ENCODE measurements at places on chromosomes 13 and 19.

- DNase-seq, result no peak
These were observed 21.6 kb downstream of the LSM14A start for GRCh38 chr19:34193876-34194275.

DNA sequence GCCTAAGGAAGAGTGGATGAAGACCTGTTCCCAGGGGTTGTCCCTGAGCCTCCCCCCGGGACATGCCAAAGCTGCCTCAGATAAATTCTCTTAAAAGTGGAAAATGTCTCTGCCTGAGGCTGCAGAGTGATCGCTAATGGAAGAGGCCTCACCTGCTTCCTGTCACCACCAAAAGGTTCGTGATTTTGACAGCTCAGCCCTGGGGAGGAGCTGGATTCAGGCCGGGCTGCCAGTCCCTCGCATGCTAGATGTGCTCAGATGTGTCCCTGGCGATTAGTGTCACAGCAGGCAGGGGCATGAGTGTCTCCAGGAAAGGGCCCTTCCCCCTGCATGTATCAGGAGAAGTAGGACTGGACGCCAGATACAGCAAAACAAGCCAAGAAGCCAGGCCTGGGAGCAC is 626.5 kb downstream of the UQCRFS1 start:
- DNase-seq, result no peak

GRCh38 chr19:31057476-31057875 is 291.8 kb downstream of the TSHZ3 start:
- DNase-seq, result no peak

GRCh38 chr19:6271721-6272410 is 7.9 kb downstream of the MLLT1 start:
- DNase-seq, result no peak

DNA sequence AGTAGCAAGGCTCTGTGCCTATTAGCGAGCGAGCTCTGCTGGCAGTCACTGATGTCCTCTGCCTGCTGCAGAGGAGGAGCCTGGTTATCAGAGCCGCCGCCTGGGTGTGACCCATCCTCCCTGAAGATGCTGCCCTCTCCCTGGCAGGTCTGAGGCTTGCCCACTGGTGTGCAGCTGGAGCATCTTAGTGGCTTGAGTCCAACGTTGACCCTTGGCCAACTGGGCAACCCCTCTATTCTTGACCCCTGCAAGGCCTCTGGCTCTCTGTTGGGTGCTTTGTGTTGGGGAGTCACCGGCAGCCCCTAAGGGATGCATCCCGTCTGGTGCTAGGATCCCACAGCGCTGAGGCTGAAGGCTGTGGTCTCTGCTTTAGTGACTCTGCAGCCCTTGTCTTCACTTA is 277.9 kb upstream of the SOX1 start:
- DNase-seq, result no peak

- DNase-seq, result no peak
These were observed 122.3 kb upstream of the GPC6 start for GRCh38 chr13:93104270-93104669.

DNA sequence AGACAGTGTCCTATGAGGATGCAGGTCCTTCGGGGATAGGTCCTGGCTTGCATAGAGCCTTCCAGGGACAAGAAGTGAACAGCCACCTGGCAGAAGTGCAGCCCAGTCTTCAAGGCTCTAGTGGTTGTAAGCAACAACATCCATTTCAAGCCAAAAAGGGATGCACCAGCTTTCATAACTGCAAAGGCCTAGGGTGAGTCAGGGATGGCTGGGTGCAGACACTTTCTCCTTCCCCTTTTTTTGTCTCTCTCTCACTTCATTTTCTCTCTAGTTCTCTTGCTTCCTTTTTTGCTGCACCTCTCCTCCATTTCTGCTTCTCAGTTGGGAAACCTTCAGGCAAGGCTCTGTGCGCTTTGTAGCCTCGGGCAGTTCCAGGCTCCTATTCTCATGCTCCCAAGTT is 196.2 kb upstream of the ZNF536 start:
- DNase-seq, result no peak

DNA sequence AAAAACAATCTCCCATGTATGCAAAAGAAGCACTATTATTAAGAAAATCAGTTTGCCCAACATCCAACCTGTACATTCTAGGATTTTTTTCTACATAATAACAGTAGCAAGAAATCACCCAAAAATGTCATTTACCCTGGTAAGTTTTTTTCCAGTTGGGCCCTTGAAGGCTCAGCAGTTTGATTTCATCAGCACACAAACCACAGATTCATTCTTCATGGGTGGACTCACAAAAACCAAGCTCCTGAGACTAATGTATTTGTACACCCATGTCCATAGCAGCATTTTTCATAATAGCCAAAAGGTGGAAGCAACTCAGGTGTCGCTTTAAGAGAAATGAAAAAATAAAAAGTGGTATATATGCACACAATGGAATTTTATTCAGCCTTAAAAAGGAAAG is 210.1 kb downstream of the TBC1D4 start:
- DNase-seq, result no peak

- DNase-seq, result peak; percentile 55
These were observed 492 bp downstream of the TMEM147 start for GRCh38 chr19:35545855-35546381.

DNA sequence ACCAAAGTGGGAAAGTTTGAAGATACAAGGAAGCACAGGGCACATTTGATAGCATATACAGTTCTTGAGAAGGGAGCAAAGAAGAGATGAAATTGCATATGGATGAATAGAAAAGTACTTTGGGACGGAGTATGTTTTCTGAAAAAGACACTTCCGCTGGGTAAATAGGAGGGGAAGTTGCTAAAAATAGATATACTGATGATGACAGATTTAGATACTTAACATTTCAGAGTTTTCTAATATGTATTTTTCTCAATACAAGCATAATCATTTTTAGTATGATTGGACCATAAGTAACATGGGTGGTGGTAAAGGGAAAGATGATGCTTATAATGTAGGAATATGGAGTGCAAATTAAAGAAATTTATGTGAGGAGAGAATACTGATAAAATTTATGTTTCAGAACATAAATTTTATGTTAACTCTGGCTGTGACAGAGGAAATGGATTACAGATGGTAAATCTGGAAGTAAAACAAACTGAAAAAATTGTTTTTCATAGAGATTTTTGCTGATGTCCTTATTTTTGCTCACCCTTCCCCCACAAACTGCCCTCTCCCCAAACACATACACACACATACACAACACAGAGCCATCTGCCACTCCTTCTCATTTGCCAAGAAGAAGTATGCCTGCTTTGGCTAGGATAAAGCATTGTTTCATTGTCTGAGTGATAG is 583.9 kb upstream of the MIR17HG start:
- DNase-seq, result no peak

DNA sequence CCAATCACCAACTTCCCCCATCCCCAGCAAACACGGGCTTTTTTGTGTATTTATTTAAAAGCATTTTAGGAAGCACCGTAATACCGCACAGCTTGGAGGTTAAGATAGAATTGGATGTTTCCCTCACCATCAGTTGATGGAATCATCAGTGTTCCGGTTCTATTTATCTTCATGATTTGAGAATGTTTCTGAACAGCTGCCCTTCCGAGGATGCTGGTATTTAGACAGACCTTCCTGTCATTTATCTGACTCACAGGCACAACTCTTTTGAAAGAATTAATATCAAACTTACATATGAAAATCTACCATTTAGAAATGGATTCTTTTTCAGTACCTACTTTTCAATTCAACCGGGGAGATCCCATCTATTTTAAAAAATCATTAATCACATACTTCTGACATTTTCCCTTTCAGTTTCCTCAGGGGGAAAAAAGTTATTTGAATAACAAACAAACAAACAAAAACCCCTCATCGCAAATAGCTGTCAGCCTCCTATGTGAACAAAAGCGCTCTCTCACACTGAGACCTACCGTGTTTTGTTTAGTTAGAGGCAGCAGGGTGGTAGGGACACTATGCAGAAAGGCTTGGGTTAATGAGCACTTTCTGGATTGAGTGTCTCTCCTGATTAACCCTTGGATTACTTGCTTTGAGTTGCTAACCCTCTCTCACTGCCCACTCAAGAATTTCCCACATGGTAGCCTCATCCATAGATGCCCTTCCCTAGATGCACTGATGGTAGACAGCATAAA is 189.3 kb downstream of the TM9SF2 start:
- no peak for DNase-seq

DNA sequence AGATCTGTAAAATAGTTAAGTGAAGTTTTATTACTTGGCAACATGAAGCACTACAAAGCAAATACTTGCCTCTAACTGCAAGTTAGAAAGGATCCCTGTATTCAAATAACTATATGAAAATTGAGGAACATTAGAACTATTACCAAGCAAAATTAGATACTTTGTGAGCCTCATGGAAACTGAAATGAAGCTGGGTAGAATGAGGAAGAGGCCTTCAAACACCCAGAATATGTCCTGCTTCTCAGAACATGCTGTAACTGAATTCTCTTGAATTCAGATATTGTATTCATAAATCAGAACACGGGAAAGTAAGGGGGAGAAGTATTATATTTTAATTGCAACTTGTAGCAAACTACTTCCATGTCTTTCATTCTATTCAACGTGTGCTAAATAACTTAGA is 947.9 kb downstream of the PCDH17 start:
- DNase-seq, result no peak

DNA sequence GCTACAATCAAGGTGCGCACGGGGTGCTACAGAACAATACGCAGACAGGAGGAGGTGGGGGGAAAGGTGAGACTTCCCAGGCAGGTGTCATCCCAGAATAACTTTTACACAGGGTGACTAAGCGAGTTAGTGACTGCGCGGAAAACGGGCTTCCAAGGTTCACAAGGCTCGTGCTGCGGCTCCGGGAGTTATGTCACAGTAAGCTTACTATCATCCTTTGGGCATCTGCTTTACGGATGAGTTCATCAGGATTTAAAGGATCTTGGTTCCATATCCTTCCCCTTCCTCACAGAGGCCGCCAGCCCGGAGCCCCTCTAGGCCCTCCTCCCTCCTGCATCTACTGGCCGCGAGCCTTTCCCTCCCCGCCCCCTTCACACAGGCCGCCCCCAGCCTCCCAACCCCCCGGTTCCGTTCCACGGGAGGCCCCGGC is 474 bp upstream of the IFT88 start:
- no peak for DNase-seq

DNA sequence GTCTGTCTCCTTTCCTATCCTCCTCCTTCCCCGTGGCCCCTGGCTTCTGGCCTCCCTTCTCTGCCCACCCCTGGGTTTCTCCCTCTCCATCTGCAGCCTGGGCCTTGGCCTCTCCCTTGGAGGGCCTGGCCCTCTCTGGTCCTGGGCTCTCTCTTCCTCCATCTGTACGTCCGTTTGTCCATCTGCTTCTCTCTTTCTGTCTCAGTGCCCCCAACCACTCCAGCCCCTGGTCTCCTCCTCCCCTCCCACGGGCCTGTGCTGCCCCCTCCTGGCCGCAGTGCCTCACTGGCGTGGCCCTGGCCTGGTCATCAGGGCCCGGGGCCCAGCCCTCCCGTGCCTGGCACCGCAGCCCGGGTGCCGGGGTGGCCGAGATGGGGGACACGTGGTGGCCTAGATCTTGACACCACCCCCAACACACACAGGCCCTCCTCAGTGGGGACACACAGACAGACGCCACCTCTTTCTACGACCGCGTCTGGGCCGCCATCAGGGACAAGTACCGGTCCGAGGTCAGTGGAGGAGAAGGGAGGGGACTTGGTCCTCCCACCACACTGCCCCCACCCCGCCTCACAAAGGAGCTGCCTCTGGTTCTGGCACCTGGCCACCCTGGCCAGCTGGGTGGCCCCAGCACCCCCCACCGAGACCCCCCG is 11.3 kb downstream of the PRKCSH start:
- DNase-seq, result peak; percentile 36

DNA sequence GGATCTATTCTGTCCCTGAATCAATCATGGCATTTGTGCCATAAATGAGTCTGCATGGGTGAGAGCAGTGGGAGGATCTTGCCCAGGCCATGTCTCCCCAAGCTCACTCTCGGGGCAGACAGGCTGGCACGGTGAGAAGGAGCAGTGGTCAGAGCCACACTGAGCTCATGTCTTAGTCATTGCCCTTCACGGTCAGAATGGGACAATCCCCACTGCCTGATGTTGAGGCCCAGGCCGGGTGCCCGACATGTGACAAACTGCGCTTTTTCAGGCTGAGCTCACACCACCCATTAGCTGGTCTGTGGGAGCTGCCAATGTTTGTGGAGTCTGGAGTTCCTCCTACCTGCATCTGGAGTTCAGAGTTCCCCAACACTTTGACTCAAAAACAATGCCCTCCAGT is 481.9 kb downstream of the COG6 start:
- no peak for DNase-seq

DNA sequence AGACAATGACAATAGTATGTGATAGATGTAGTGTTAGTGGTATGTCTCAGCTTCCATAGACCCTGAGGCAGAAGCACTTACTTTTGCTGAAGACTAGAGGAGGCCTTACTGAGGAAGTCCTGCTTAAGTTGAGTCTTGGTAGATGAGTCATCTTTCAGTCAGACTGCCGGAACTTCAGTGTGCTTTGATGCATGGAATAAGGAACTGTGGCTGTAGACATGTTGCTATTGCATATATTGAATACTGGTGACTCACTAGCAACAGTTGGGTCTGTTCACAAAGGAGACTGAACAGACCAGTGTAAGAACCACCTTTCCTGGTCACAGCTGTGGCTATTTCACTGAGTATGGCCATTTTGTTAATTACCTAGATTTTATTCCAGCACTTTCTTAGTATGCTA is 1000.6 kb downstream of the OLFM4 start:
- no peak for DNase-seq

DNA sequence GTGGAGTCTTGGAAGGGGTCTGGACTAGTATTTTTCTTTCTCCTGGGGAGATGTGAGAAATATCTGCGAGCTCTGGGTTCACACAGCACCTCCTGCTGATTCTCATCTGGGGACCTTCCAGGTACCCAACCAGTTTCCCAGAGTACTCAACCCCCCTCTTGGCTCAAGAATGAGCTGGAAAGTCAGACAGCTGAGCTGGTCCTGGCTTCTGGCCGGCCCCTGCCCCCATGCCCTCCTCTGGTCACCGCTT is 2.2 kb upstream of the PDE4A start:
- no peak for DNase-seq

DNA sequence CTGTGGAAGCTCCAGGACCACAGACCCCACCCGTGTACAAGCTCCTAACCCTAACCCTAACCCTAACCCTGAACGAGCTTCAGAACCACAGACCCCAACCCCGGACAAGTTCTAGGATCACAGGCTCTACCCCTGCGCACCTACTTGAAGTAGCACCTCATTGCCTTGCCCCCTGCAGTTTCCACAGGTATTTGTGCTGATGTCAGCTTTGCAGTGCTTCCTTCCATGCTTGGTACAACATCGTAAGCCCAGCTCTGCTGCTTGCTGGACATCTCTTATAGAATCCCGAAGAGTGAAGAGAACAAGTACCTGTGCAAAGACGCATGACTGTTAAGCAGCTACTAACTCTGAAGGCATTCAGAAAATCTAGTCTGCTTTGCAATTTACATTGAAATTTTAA is 20.7 kb upstream of the CDC16 start:
- DNase-seq, result no peak

- no peak for DNase-seq
These were observed 270.4 kb downstream of the DLEU7 start for GRCh38 chr13:50573066-50573465.

GRCh38 chr13:42656161-42656560 is 82.2 kb downstream of the TNFSF11 start:
- DNase-seq, result no peak

- DNase-seq, result no peak
These were observed 24.2 kb downstream of the RASA3 start for GRCh38 chr13:114108141-114108761.
